ENCODE measurements at places on chromosomes 4 and X.

DNA sequence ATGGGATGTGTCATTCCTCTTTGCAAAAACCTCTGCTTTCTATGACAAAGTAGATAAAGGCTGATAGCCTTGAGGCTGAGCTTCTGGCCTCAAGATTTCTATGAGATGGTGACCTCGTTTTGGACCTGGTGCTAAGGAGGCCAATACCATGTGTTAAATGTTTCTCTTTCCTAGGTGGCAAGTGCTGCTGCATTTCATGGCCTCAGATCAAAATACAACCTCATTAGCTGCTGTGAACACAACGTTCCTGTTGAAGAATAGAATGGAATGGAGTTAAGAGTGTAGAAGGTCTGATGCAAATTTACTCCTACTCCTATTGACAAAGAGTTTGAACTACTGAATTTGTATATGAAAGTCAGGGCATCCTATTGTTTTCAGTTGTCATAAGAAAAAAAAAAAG lies 112.0 kb downstream of the C4orf51 start:
- DNase-seq: no peak

GRCh38 chr4:11768251-11768972 lies 339.7 kb upstream of the HS3ST1 start:
- DNase-seq: no peak

DNA sequence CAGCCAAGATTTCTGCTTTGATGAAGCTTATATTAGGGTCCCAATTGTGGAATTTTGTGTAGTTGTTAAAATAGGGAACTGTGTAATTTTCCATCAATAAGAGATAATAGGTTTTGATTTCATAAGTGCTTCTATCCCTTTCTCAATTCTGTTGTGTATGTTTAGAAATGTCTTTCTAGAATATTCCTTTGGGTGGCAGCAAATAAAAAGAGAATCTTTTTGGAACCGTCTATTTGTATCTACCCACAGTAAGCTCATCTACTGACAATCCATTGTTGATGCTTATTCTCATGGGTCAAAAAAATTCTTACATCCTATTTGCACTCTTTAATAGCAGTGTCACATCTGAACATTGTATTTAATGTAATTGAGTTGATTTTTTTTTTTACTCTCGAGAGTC lies 61.7 kb downstream of the TMA16 start:
- no peak for DNase-seq

DNA sequence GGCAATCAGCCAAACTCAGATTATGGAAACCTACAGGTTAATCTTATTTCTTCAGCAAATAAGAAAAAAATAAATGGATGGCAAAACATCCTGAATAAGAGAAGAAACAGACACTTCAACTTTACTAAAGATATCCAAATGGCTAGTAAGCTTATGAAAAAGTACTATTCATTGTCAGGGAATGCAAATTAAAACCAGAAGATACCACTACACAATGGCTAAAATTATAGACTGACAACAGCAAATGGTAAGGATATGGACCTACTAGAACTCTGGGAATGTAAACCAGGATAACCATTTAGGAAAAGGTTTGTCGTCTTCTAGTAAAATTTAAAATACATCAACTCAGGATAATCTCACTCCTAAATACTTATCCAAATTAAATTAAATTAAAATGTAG lies 24.3 kb downstream of the GRSF1 start:
- DNase-seq: no peak

- DNase-seq: no peak
Observed at GRCh38 chr4:189305500-189305899, 635.2 kb upstream of the FRG1 start.

DNA sequence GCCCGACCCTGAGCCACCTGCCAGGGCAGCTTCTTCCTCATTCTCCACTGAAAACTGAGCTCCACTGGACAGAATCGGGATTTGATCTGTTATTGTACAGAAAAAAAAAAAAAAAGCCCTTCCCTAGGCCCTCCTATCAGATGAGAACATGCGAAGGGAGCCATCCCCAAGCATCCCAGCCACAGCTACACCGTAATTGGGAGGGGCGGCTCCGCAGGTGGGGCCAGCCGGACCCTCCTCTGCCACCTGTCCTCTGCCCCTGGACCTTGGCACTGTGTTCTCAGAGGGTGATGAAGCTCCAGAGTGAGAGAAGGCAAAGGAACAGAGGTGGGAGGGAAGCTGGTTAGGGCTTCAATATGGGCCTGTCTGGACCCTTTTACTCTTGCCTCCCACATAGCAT lies 240.0 kb upstream of the PSAPL1 start:
- no peak for DNase-seq

- no peak for DNase-seq
Observed at GRCh38 chrX:3257471-3257870, 89.0 kb downstream of the MXRA5 start.

GRCh38 chr4:70183168-70183939 lies 12.2 kb upstream of the ODAM start:
- no peak for DNase-seq

GRCh38 chr4:40038977-40039376 lies 17.7 kb upstream of the N4BP2 start:
- no peak for DNase-seq

- no peak for DNase-seq
Observed at GRCh38 chrX:12002876-12003275, 135.4 kb upstream of the FRMPD4 start.

GRCh38 chrX:38220415-38221390 lies at the start of gene SRPX:
Gene SRPX, minus strand, starts transcription at chrX:38220871. Its CDS starts 79 bp downstream, at chrX:38220792.
- no peak for DNase-seq

- no peak for DNase-seq
Observed at GRCh38 chrX:32395878-32396277, 815.5 kb downstream of the DMD start.

DNA sequence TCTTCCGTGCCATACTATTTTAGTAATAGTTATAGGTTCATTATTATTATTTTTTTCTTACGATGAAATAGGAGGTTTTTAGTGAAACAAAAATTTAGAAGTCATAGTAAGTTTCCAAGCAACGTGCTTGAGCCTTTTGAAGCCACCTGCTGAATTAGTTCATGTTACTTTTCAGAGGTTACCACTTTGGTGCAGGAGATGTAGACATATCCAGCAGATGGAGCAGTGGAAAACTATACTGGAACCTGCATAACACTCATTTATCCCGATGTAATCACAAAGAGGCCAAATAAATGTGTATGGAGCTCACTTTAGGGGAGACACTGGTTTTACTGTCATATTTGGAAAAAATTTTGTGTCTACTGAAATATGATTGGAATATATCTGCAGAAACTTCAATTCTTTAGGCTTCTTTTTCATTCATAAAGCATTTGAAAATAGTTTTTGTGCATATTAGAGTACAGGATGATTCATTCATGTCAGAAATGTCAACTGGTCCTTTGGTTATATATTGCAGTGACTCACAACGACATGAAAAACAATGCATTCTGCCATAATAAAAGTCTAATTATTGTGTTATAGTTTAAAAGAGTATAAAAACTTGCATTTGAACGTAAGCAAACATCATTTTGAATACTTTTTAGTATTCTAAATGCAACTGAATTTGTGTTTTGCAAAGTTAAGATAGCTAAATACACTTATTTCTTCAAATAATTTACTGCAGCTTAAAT lies 2182.9 kb upstream of the TENM3 start:
- no peak for DNase-seq

DNA sequence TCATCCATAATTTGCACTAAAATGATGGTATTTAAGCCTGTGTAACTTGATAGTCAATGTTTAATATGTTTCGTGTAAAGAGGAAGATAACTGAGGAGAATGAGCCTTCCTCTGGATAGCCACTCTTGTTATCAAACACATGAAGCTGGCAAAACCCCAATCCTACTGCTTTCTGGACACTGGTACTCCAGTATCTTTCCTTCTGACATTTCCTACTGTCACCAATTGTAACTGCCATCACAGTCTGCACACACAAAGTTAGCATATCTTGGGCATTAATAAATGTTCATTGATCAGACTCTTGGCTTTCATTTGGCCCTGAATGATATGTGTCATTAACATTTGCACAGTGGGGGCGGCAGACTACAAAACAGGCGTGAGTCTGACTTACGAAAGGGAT lies 419.1 kb downstream of the TMA16 start:
- DNase-seq: no peak

DNA sequence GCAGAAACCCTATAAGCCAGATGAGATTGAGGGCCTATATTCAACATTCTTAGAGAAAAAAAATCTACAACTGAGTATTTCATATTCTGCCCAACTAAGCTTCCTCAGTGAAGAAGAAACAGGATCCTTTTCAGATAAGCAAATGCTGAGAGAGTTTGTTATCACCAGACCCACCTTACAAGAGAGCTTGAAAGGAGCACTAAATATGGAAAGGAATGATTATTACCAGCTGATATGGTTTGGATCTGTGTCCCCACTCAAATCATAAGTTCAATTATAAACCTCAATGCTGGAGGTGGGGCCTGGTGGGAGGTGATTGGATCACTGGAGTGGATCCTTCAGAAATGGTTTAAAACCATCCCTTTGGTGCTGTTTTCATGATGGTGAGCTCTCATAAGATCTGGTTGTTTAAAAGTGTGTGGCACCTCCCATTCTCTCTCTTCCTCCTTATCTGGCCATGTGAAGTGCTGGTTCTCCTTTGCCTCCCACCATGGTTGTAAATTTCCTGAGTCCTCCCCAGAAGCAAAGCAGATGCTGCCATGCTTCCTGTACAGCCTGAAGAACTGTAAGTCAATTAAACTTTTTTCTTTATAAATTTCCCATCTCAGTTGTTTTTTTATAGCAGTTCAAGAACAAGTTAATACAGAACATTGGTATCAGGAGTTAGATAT lies 144.2 kb downstream of the MSN start:
- DNase-seq: no peak

- DNase-seq: no peak
Observed at GRCh38 chr4:11910812-11911211, 482.1 kb upstream of the HS3ST1 start.

DNA sequence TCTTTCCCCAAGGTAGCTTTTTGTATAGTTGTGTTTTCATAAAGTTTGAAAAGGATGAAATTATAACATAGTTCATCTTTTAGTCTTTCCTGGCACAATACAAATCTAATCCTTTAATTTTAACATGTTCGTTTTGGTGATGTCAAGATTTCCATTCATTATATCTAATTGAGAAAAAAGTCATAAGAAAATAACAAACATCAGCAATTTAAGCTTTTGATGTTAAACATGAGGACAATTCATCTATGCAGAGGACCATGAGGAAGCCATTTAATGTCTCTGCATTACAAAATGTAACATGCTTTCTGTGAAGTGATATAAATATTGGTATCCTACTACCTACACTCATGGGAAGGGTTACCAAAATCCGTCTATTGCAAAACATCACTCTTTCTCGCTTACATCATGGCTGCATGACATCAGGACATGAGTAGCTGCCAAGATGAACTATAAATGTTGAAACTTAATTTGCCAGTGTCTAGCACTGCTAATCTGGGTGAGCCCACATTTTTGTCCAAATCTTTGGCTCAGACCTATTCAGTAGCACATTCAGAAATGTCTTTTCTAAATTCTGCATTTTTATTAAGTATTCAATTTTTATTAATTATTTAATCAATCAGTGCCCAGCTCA lies 9.5 kb downstream of the EPGN start:
- DNase-seq: no peak

DNA sequence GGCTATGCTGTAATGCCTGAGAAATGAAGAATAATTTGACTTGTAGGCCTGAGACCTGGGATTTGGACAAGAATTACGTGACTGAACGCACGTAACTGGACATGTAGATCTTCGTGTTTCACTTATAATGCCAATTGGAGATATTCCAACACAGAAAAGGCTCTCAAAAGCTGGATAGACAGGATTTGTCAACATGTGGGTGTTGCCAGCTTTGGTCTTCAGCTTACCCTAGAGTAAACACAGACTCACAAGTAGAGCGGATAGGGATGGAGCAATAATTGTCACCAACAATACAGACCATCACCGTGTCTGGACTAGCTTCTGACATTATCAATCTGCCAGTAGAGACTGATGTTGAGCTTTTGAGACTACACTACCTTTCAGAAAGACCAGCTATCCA lies 1511.0 kb upstream of the ADGRL3 start:
- no peak for DNase-seq

DNA sequence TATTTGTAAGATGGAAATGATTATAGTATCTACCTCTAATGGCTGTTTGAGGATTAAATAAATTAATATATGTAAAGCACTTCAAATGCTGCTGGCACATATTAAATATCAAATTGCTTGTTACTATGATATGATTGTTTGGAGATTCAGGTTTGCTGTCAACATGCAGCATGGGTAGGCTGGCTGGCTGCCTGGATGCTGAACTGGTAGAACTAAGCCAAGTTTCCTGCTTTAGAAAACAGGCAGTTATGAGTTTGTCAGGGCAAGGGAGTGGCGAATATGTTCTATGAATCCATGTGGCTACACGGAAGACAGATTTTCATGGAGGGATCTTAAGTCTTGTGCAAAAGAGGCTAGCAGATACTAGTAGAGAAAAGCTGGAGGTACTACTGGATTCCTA lies 239.6 kb downstream of the GBA3 start:
- no peak for DNase-seq

DNA sequence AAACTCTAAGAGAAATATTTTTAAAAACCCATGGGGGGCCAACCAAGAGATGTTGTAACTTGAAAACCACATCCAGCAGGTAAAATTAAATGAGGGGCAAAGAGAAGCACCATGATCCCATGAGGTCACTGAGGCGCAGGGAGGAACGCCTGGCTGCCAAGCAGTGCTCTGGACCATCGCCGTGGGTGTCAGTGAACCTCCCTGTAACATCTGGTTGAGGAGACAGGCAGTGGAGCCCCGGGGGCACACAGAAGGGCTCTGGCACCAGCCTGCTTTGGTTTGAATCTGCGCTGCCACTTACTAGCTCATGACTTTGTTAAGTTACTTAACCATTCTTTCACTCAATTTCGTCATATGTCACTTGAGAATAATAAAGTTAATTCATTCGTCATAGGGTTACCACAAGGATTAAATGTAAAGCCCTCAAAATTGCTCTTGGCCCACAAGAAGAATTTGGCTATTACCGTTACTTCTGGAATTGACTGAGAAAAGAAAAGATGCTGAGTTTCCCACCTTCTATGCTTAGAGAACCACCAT lies 41.6 kb upstream of the SLC25A4 start:
- DNase-seq: no peak

DNA sequence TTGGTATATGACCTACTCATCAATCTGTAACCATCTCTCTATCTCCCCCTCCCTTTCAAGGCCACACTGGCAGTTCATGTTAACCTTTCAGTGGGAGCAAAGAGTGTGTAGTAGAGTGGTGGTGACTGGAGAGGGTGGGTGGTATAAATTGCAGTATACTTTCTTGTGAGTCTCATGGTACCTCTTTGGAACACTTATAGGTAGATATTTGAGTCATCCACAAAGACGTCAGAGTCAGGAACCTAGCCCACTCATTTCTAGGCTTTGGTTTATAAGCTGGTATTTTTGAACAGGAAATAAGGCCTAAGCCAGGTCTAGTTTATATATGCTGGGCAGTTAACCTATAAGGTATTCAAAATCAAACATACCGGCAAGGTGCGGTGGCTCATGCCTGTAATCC lies 36.3 kb downstream of the RLIM start:
- no peak for DNase-seq

GRCh38 chrX:118577041-118577440 lies 81.4 kb downstream of the DOCK11 start:
- DNase-seq: no peak

- DNase-seq: no peak
Observed at GRCh38 chr4:26062215-26062614, 148.2 kb downstream of the SMIM20 start.

GRCh38 chr4:90349636-90350035 lies 222.4 kb downstream of the CCSER1 start:
- DNase-seq: no peak

Measured in stimulated activated CD4-positive, alpha-beta T cell treated with anti-CD3 and anti-CD28 coated beads, TNF-alpha, amount 100 ng/mL, for 4 hours (primary cell).